SW 1271 (cell line): ENCODE measurements at places on chromosomes 7 and 10.

GRCh38 chr7:121480566-121481335 lies 84.6 kb upstream of the FAM3C start:
- no peak for DNase-seq

GRCh38 chr10:62721687-62722086 lies 82.8 kb upstream of the ADO start:
- no peak for DNase-seq

- DNase-seq = peak; percentile 68
These were observed 745 bp downstream of the DAGLB start for GRCh38 chr7:6446838-6447580.

- no peak for DNase-seq
These were observed 825 bp downstream of the TMEM176A start for GRCh38 chr7:150801242-150801945.

DNA sequence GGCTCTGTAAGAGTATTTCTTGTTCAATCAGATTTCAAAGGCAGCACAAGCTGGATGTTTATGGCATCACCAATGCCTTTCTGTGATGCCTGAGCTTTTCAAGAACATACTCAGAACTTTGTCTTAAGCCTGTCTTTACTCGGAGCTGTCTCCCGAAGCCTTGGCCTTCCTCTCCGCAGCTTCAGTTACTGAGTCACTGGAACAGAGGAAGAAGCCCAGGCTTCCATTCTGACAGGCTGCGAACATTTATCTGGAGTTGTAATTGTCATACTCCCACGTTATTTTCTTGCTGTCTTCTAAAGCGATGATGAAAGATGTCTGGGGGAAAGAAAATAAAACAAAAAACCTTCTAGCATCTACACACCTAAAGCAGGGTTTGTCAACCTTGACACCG lies 43.9 kb downstream of the GRK5 start:
- DNase-seq = no peak

DNA sequence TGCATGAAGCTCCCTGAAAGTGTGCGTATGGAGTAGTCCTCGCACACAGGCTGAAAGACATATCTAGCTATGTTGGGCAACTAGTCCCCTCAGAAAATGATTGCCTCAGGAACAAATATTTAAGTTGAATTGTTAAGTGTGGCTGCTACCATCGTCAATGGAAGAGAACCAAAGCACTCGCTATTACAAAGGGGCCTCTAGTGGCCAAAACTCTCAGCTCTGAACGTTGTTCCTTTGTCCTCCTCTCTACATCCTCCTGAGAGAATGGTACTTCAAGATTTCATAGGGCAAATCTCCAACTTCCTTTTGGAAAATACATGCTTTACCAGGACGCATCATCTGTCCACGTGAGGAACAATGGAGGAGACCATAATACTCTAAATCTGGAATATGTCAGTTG lies 209.9 kb downstream of the NRG3 start:
- DNase-seq = no peak

DNA sequence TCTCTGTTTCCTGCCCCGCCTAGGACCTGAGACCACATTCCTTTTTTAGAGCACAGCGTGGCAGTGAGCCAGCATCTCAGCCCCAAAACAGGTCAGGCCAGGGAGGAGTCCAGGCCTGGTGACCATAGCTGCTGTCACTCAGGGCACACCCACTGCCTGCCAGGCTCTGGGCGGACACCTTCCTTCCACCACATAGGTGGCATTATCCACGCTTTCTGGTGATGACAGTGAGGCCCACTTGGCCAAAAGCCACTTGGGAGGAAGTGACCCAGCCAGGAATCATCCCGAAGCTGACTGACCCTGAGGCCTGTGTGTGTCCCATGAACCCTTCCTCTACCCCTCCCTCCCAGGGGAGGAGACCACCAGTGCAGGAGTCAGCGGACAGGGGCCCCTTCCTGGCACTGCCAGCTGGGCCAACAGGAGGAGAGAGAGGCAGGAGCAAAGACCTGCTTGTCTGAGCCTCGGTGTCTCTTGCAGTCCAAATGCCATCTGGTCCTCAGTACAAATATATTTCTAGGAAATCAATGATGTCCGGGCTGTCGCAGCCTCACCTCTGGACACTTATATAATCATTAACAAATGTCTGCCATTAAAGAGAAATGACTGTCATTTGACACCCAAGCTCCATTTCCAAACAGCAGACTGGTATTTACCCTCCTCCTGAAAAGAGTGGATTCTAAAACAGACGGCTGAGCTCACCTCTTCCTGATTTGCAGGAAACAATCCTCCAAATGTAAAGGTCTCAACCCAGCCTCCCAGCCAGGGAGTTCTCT lies 63.0 kb downstream of the ABRAXAS2 start:
- no peak for DNase-seq

GRCh38 chr7:43377196-43377960 lies 205.5 kb upstream of the STK17A start:
- DNase-seq = no peak

- no peak for DNase-seq
These were observed 82.9 kb downstream of the WDFY4 start for GRCh38 chr10:48767373-48768143.

DNA sequence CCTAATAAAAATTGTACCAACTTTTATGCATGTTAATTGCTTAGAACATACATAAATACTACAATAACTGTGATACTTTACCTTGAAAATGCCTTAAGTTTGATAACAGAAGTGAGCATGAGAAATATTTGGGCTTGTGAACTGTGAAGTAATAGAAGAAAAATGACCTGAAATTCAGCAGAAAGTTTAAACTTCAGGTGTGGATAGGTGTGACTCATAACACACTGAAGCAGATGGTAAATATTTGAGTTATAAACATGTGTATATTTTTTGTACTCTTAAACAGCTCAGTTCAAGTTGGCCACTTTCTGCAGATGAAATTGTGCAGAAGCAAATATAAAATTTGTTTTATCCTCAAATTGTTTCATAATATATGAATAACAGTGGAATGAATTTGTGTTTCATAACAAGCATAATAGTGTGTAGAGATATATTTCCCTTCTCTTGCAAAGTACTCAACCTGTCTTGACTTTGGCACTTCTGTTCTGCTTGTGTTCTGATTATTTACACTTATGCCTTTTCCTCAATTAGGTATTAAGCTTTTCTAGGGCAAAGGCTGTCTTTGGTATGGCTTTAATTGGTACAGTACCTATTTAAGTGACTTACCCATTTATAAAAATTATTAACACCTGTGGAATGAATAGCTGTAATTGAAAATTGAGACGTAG lies 122.4 kb downstream of the PRKG1 start:
- DNase-seq = no peak

DNA sequence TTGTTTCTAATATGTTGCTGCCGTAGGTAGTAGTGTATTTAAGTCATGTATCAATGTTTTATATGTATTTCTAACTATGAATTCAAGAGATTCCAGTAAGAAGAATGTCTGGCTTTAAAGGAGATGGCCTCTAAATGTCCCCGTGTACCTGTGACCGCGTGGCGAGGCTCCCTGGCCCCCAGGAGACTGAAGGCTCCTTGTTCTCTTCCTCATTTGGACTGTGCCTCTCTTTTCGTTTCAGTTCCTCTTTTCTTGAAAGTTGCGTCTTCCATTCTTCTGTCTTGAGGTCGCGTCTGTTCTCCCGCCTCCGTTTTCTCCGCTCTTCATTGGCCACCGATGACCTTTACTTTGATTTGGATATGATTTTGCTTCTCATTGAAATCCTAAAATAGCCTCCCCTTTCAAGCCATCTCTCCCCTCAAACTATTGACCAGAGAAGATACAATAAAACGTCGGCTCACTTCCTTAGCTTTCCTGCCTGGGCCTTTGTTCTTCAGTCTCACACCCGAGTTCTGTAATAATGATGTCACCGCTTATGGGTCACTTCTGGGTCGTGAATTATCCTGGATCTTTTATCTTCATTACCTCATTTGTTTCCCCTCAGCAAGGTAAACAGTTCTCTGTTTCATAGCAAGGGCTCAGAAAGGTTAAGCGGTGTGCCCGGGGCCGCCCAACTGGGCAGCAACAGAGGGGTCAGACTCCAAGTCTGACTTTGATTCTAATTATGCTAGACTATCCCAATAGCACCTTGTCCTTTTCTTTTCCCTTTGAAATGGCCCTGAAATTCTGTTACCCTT lies 28.7 kb downstream of the WIPI2 start:
- no peak for DNase-seq

GRCh38 chr10:110305767-110306451 lies 1.2 kb upstream of the SMNDC1 start:
- DNase-seq = peak; percentile 85

- DNase-seq = no peak
These were observed 90.8 kb upstream of the KLF6 start for GRCh38 chr10:3875842-3876235.

DNA sequence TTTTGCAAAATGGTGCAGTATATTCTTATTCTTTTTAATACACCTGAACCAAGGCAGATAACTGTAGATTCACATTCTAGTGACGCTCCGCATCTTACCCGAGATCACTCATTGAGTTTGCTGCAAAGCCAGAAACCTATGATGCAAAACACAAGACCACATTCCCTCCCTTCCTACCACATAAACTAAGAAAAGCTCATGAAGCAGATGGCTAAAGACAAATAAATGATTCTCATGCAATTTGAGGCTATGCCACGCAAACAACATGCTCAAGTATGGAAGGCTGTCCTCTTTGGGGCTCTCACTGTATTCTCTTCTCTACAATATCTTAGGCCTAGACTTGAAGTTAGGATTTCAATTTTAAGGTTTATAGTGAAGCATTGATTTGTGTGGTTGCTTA lies 95.0 kb upstream of the BMPER start:
- DNase-seq = no peak

GRCh38 chr7:143406002-143406357 lies 2.7 kb downstream of the EPHA1 start:
- no peak for DNase-seq

- DNase-seq = no peak
These were observed 121.6 kb downstream of the CREB5 start for GRCh38 chr7:28533731-28534531.

DNA sequence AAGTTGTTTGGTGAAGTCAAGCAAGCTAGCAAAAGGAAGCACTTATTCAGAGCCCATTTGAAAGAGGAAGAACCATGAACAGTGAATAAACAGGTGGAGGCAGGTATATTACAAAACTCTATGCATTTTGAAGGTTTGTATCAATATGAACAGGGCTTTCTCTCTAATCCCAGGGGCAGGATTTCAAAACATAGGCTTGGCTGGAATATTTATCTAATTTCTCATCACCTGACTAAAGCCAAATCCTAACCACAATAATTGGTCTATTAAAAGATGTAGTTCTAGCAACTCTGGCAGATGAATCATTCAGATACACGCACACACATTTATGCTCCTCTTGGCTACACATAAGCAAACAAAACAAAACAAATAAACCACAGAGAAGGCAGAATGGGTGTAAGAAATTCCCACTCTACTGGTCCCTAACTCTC lies 554.4 kb downstream of the INHBA start:
- peak; percentile 42 for DNase-seq

GRCh38 chr10:131852823-131853609 lies 47.8 kb upstream of the PPP2R2D start:
- no peak for DNase-seq

DNA sequence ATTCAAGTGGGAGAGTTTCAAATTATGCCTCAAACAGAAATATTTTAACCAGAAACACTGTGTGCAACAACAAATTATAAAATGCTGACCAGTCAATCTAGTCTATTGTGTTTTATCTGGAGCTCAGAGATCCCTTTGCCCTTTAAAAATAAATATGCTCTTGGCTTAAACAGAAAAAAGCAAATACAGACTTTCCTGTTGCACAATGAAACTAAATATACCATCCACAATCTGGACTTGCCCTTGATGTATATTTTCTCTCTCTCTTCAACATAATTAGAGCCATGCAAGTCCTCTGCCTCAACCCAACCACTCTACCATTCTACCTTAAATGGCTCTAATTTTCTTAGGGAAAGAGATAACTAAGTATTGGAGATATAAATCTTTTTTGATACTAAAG lies 34.9 kb downstream of the ASAH2 start:
- no peak for DNase-seq

DNA sequence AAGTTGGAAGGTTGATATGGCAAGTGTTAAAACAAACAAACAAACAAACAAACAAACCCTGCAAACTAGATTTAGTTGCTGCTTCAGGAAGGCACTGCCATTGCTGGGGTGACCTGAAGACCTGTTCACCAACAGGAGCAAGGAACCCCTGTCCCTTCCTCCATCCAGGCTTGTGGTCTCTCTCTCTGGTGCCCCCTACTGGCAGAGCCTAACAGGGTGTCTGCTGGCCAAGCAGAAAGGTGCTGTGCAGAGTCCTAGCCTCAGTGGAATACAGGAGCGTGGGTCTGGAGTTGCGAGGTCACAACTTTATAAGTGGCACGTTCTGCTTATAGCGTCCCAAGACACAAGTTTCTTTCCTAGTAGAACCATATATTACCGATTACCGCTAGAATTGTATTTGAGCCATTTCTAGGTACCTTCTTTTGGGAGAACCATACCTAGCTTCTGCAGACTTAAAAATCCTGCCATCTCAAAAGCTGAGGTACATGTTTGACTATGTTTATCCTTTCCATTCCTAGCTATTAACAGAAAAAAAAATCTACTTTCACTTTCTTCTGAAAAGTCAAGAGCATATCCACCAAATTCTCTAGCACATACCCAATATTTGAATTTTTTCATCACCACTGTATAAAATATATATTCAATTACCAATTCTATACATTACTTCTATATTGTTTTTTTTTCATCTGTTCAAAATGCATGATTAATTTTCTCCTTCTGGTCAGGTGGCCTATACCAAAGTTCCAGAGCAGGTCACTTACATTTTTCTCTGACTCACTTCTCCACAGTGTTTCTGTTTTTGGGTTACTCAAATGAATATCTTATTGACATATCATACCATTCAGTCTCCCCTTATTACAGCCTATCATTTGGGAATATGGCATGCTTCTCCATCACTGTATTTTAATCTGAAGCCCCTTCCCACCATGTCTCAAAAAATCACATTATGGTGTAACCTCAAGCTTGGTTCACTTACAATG lies 29.1 kb upstream of the CALD1 start:
- peak; percentile 22 for DNase-seq

DNA sequence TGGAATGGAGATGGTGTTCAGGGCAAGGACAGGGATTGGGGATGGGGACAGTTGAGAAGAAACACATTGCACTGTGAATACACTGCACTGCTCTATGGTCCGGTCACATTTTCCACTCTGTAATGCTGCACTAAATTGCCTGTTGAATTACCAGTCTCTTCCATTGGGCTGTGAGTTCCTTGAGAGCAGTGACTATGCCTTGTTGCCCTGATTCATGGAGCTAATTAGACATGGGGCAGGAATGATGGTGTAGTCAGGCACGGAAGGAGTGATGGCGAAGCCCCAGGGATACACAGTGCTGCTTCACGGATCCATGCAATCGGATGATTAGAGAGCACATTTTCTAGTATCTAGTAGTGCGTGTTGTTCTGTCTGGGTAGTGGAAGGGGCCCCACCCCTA lies 25.4 kb upstream of the GPAM start:
- DNase-seq = no peak

DNA sequence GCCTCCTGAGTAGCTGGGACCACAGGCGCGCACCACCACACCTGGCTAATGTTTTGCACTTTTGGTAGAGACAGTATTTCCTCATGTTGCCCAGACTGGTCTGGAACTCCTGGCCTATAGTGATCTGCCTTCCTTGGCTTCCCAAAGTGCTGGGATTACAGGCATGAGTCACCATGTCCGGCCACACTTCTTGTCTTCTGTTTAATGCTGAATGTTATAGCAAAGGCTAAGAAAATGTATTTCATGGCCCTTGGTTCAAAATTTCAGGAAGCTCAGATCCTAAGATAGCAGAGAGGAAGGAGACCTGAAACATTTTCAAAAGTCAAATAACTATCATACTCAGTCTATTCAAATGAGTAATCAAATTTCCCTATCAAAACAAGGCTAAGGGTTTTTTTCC lies 229.6 kb downstream of the BAMBI start:
- DNase-seq = no peak

GRCh38 chr7:137942484-137943115 lies 59.3 kb downstream of the CREB3L2 start:
- no peak for DNase-seq
